NCI-H1436 (cell line): ENCODE measurements at places on chromosomes 5 and 9.

- no peak for DNase-seq
Observed at GRCh38 chr9:131610231-131610761, 65.0 kb downstream of the PRRT1B start.

- DNase-seq = no peak
Observed at GRCh38 chr5:31630931-31631330, 8.0 kb upstream of the PDZD2 start.

DNA sequence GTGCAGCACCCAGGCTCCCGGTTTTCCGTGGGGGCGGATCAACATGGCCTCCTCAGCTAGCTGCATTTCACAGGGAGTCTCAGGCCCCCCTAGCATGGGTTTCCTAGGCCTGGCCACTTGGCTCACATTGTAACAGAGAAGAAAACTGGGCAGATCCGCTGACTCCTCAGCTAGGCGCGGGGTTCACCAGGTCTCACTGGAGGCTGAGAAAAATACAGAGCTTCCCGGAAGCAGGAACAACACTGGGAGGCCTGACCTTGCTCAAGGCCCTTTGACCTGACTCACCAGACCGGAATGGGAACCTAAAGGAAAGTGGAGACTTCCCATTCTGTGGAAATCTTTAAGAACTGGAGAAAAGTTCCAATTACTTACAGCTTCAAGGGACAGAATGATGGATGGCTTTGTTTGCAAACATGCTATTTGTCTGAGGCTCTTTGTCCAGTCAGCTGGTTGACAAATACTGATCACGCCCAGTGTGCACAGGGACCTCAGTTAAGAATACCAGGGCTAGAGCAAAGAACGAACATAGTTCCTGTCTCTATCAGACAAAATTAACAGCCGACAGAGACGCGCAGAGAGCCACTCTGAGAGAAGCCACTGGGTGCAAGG is 88.7 kb upstream of the LRRTM2 start:
- no peak for DNase-seq

- DNase-seq = no peak
Observed at GRCh38 chr9:112970939-112971338, 41.1 kb downstream of the ZNF883 start.

GRCh38 chr9:10080012-10080411 is 532.8 kb downstream of the PTPRD start:
- DNase-seq = no peak

- no peak for DNase-seq
Observed at GRCh38 chr5:124583469-124584350, 162.7 kb downstream of the ZNF608 start.

- DNase-seq = peak; percentile 71
Observed at GRCh38 chr9:88388203-88388885, at the start of gene SPIN1. Gene SPIN1, plus strand, starts transcription at chr9:88388444. Its CDS starts 38,096 bp downstream, at chr9:88426540.

DNA sequence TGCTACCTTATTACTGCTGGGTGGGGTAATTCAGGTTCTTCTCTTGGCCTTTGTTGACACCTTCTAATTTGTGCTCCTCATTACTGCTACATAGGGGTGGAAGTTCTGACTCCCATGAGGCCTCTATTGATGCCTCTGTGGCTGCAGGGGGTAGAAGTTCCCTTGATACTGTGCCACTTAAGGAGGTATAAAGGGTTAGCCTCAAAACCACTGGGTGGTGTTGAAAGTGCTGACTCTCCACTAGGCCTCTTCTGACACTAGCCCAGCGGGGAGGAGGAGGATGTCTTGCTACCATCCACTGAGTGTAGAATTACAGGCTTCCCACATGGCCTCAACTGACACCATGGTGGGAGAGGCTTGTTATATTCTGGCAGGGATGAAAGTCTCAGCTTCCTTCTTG is 36.7 kb upstream of the CCDC112 start:
- DNase-seq = no peak

DNA sequence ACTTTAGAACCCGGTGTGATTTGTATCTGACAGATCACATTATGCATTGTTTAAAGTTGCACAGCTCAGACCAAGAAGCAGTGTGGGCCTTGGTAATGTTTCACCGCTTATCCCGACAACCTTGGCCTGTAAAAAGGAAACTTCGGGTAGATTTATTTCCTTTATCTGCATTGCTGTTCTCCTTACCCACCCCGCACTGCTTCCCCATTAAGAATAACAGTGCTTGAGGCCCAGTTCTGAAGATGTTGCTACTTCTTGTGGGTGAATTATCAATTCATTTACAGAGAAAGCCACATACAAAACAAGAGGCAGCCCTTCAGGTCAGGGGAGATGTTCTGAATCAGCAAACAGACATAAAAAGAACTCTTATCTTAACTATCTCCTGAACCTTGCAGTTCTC is 8.4 kb downstream of the SMARCA2 start:
- no peak for DNase-seq

DNA sequence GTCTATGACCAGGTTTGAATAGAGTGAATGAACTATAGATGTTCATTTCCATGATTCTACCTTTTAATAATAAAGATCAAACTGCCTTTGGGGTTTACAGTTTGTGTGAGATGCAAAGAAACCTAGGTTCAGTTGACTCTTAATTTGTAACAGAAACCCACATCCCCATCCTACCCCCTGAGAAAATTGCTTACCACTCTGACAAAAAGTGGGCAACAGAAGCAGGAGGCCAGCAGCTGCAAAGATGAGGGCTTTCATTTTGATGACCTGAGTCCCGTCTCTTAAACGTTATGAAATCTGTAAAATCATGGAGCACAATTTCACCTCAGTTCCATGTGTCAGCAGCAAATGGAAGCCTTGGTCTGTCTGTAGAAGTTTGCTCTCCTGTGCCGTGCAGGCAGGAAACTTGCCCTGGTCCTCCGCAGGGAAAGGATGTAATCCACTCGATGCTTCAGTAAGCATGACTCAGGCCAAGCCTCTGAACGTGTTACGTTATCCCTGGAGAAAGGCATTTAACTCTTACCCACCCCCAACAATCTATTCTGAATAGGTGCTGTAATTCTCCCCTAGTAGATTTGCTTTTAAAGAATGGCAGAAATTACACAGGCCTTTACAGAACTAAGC is at the start of gene F2RL2:
Gene F2RL2, minus strand, starts transcription at position 431 of the 624 bp plus-strand sequence. Its CDS starts 173 bp downstream, at position 258.
- no peak for DNase-seq

- no peak for DNase-seq
Observed at GRCh38 chr5:160369990-160370712, at the start of gene C1QTNF2. Gene C1QTNF2, minus strand, starts transcription at chr5:160370626. Its CDS starts 15,615 bp downstream, at chr5:160355011.

GRCh38 chr5:1124205-1125029 is 12.6 kb upstream of the SLC12A7 start:
- DNase-seq = no peak

GRCh38 chr5:172180936-172181335 is 7.1 kb downstream of the STK10 start:
- no peak for DNase-seq

DNA sequence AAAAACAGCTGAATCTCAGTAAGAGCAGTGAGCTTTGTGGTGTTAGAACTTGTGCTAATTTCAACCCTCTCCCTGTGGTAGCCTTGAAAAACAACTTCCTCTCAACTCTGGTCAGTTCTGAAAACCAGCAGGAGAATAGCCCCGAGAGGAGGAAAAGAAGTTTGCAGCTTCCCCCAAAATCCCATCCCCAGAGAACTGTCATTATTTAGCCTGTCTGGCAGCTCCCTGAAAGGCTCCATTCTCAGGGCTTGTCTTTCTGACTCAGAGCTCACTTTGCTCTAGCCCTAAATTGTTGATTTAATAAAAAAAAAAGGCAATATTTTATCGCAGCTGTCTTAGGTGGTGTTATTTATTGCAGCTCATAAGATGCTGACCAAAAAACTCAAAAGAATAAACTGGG is 11.4 kb upstream of the SLC45A2 start:
- no peak for DNase-seq

DNA sequence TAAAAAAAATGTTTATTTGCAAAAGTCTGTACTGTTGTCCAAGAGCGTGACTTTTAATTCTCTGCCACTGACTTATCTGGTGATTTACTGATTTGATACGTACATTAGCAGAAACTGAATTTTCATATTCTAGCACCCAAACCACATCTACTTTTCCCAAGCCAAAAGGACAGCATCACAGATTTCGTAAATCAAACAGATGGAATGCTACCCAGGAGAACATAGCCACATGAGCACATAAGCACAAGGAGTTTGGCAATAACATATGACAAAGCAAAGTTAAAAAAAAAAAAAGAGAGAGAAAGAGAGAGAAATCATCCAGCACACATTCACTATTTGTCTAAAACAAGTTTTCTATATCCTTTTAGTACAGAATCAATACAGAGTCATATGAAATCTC is 83.7 kb downstream of the HINT1 start:
- no peak for DNase-seq

DNA sequence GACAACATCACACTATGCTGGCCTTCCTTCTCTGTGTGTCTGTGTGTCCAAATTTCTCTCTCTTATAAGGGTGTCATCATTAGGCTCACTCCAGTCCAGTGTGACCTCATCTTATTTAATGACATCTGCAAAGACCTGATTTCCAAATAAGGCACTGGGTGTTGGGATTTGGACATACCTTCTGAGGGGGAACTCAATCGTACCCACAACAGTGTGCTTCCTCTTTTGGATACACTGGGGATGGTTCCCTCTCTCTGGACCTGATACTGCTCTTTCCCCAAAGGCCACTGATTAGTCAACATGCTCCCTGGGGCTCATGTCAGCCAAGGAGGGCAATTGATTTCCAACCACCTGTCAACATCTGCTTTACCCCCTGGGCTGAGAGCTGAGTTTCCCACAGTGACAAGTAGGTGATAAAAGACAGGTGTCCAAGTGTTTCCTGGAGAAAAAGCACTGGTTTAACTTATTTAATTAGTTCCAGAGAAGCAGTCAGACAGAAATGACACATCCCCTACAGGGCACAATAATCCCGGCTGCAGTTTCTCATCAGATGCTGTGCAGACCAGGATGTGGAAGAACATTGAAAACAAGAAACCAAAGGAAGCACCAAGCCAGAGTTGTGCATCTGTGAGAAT is 17.8 kb upstream of the CEP72 start:
- DNase-seq = no peak

DNA sequence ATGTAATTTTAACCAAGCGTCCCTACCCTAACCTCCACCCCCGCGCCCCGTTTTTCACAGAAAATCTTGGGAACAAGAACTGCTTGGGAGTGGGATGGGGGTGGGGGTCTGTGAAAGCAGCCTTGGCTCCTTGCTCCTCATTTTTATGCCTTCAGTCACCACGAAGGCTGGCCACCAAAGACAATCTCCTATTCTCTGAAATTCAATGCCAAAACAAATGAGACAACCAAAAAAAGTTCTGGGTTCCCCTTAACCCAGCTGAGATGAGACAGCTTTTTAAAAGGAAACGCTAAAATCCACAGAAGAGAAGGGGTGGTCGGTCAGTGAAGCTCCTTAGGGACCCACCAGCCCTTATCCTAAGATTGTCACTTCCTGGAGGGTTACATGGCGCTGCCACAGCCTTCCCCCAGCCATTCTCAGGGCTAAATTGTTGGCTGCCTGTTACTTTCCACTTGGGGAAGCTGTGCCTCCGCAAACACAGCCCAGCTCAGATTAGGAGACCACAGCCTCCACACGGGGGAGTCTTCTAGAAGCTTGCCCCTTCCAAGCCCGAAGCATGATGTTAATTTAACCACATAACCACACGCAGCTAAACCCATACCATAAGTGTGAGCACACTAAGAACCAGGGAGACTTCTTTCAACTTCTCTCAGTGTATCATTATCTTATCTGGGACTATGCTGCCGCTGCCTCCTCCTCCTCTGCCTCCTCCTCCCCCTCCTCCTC is 136.3 kb downstream of the FOXD1 start:
- DNase-seq = no peak
